Stimulated activated CD8-positive, alpha-beta memory T cell treated with anti-CD3 and anti-CD28 coated beads, Interleukin-4, amount 100 ng/mL, for 1 hour (primary cell): ENCODE measurements at places on chromosomes 5 and 9.

GRCh38 chr9:119289740-119290433 is 79.3 kb downstream of the BRINP1 start:
- DNase-seq: no peak

GRCh38 chr9:35658968-35659220 is 802 bp downstream of the CCDC107 start:
- no peak for DNase-seq

DNA sequence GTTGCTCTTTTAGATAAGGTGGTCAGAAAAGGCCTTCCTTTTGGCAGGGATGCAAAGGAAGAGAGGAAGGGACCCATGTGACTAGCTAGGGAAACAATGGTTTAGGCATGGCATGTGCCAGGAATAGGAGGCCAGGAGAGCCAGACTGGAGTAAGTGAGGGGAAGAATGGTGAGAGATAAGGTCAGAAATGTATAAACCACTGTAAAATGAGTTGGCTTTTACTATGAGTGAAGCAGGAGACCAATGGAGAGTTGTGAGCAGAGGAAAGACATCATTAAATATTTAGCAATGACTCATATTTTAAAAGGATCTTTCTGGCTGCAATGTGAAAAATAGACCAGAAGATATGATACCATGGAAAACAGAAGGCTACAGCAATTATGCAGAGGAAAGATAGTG is 50.9 kb downstream of the AP3B1 start:
- DNase-seq: no peak

- DNase-seq: no peak
Observed at GRCh38 chr5:52656569-52657246, 131.0 kb upstream of the ITGA1 start.

GRCh38 chr9:113590991-113591898 is 127.7 kb downstream of the RGS3 start:
- no peak for DNase-seq

DNA sequence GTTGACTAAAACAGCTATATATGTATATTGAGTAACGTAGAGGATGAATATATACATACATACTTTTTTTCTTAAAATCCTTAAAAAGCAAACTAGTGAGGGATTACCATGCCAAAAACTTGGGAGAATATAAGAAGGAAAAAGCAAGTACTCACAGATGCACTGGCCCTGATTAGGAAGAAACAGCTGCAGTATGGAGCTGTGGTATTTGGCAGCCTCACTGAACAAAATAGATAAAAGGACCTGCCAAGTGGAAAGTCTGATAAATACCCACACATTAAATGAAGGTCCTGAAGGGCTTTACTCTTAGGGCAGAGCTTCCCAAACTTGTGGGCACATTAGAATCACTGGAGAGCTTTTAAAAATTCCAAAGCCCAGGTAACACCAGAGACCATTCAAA is 80.6 kb downstream of the FEM1C start:
- no peak for DNase-seq

DNA sequence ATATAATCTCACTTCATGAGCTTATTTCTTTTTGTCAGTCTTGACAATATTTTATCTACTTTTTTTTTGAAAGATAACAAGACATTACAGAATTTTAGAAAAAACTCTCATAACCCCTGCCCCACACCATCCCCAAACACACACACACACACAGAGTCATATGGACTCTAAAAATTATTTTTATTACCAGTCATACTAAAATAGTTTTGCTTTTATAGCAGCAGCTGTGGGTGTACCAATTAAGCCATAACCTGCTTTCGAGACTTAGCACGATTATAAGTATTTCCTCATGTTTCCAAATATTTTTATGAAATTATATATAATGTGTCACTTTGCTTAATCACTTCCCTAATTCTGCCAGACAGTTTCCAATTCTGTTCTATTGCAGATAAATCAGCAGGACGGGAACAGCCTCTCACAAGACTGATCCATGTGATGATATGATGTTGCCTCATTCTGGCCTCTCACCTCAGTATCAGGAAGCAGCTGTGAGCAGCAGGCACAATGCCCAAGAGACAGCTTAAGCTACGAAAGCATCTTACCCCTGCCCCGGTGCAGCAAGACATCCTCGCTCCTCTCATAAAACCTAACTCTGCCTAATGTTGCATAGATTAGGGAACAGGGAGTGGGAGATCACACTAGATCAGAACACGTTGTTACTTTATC is 7.0 kb downstream of the PDCL start:
- no peak for DNase-seq

DNA sequence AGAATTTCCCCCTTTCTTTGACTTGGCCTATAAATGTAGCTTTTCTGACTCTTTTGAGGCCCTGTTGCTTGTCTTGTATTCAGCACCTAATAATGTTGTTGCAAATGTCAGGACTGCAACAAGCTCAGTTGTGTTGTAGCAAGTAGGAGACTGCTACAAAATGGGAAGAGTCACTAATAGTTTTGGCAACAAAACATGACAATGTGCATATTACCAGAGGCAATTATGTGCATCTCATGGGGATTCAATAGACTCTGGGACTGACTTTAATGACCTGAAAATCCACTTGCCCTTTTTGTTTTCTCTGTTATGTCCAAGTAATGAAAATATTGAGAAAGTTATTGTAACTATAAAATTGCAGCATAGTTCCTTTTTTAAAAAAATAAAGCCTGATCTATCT is 368.4 kb downstream of the OSTF1 start:
- no peak for DNase-seq

DNA sequence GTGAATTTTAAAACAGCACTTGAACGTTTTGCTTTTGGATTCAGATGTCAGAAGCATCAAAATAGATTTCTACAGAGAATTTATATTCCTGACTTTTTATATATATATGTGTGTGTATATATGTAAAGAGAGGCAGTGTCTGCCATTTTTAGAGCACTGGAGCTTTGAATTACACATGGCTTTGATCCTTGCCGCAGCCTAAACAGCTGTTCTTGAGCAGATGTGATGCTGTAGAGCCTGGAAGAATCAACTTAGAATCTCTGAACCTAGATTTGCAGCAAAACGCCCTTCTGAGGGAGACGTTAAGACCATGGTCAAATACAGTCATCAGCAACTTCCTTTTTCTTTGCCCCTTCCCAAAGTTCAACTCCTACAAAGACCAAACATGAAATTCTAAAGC is 21.7 kb upstream of the C5orf47 start:
- no peak for DNase-seq

GRCh38 chr5:133385346-133385745 is 227.0 kb downstream of the FSTL4 start:
- no peak for DNase-seq

DNA sequence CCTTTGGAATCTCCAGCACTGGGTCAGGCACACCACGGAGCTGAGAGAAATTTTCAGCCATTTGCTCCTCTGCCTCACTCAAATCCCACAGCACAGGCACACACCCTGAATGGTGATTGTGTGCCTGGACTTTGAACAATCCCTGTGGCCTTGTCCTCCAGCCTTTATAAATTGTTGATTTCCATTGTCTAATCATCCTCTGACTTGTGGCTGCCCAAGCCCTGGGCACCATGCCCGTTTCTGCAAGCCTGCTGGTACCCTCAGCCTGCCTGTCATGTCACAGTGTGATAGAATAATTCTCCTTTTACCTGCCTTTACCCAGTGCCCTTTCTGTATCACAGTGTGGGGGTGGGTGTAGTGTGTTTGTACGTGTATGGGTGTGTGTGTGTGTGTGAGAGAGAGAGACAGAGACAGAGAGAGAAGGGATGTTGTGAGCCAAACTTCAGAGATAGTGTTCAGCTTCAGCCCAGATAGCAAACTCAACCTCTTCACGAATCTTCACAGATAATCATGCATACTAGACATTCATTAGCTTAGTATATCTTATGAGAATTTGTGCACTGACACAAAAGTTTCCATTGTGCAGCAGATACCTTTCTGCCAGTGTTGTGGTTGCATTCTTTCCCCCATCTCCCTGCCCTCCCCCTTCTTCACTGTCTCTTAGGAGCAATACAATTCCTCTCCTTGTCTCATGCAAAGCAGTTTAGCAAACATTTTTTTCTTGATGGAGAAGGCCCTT is 27.8 kb upstream of the SLC44A1 start:
- no peak for DNase-seq

GRCh38 chr9:137438591-137439157 is 2.5 kb downstream of the ENTPD8 start:
- DNase-seq: no peak

GRCh38 chr5:112248623-112249022 is 170.5 kb downstream of the EPB41L4A start:
- no peak for DNase-seq

GRCh38 chr9:20636888-20637440 is 14.7 kb upstream of the MLLT3 start:
- DNase-seq: no peak

DNA sequence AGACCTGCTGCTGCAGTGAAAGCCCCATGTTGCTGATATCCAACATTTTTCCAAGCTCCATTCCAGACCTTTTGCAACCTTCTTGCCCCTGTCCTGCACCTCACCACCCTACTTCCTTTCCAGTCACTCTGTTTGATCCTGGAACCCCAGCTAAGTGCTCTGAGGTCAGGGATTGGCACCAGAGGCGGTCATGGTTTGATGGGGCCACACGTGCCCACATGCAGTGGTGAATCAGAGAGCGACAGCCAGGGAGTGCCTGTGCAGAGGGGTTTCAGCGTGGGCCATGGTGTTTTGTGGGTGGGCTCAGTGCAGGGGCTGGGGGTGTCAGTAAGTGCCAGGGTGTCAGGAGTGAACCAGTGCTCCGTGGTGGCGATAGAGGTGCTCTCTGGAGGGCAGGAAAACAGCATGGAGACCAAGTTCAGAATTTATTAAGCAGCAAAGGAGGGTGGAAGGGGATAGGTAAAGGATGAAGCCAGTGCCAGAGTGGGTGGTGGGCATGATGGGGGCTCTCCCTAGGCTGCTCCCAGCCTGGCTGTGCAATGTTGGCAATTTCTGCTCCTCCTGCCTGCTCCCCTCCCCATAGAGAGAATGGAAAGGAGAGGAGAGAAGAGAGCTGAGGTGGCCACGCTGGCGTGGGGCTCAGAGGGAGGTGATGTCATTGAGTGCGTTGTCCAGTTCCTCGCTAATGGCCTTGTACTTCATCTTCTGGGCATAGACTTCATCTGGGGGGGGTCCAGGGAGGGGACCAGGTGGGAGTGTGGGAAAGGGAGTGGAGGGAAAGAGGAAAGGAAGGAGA is 7.0 kb downstream of the TPM2 start:
- no peak for DNase-seq

DNA sequence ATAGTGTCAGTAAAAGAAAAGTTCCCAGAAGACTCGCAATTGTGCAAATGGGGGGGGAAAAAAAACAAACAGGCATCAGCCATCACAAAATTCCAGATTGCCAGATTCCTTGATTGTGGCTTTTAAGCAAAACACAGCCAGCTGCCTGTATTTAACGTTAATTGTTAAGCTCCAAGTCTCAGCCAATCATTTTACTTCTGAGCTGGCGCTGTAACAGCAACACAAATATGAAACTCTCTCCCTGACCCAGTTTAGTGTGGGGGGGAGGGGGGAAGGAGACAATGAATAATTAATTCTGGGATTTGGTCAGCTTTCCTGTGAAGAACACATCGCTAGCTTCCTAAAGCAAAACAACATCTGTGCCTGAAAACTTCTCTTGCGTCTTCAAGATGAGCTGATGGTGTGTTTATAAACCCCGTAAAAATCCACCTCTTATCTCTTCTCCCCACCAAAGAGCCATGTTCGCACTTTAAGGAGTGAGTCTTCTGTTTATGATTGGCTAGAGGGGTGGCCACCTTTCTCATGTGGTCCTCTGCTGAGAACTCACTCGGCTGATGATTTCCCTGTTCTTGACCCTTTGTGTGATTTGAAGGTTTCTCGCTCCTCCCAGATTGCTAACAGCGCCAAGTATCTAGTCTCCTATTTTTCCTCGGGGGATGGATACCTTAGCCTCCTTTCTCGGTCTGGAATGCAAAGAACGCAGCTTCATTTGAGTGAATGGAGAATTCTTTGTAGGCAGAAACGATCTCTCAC is 160.2 kb upstream of the DAPK1 start:
- no peak for DNase-seq

DNA sequence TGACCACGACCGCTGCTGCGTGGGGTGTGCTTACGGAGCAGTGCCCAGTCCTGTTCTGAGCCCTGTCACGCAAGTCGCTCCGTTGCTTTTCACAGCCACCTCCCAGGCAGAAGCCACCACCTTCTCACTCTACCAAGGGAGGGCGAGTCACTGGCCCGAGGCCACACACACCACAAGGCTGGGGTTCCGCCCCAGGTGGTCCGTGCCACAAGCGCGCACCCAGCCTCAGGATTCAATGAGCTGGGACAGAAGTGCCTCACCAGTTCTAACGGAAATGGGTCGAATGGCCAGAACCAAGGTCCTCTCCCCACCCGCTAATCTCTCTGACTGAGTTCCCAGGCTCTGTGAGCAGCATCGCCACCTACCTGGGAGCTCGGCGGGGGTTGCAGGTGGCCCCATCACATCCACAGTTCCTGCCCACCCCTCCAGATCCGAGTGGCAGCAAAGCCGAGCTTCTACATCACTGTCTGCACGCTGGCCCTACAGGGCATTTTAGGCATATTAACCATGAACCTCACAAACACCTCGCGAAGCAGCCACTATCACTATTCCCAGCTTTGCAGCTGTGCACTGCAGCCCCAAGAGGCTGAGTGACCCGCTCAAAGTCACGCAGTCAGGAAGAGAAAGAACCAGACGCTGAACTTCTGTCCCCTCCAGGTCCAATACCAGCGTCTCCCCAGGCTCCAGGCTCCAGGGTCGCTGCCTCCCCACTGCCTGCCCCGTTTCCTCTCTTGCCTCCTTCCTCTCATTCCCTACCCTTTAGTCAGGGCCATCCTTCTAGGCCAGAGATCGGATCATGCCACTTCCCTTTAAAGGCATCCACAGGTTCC is 92.1 kb upstream of the PHYKPL start:
- no peak for DNase-seq

GRCh38 chr9:107261106-107261505 is 22.0 kb upstream of the RAD23B start:
- DNase-seq: no peak

DNA sequence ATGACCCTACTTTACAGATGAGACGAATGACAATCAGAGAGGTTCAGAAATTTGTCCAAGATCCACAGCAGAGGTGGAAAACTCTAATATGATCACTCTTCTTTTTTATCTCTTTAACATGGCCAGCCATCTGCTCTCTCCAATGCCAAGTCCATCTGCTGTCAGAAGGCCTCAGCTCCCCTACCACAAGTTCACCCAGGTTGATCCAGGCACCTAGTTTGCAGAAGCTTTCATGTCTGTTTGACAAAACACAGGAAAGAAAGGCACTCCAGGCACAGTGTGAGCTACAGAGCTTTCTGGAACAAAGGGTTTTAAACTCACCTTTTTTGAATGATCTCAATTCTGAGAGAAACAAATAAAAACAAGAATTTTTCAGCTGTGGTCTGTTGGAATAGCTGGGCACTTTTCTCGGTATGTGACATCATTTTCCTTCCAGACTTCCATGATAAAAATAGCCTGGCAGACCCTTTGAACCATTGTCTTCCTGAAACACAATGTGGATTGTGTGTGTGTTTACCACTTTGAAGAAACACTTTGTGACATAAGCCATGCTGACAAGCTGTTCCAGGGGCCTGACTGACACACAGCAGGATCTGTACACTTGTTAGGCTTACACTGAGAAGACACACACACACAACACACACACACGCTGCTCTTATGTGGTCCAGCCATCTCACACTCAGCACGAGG is 214.3 kb downstream of the AGTPBP1 start:
- DNase-seq: no peak

GRCh38 chr5:139650689-139651042 is 2.5 kb downstream of the CXXC5 start:
- DNase-seq: no peak
